ENCODE measurements at places on chromosomes 4 and X.

DNA sequence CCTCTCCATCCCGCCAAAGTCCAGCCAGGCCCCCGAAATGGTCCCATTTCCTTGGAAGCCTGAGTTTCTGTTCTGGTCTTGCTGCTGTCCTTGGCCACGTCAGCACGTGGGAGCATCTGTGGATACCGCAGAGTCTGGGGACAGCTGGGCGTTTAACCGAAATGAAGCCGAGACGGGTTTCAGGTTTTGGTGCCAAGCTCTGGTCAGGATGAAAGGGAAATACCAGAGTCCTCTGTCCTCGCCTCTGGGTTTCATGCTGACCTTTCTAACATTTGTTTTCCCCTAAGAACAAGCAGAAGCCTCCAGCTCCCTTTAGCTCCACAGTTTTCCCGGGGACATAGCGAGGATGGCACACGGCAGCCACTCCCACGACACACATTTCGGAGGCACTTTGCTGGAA lies 19.7 kb downstream of the SHOX start:
- no peak for DNase-seq

DNA sequence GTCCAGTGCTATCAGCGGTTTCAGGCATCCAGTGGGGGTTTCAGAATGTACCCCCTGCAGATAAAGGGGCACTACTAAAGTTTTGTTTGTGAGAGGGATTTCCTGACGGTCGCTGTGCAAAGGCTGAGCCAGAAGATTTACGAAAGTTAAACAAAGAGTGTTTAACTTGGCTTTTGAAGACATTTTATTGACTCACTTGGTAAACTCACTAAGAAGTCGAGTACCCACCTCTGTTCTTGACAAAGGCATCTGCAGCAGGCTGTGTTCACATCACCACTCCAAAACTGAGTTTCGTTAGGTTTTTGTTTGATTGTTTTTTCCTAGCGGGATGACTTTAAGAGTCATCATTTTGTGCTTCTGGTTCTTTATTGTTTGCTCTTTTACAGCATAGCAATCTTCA lies 143.9 kb upstream of the TBL1X start:
- peak; percentile 87 for DNase-seq

DNA sequence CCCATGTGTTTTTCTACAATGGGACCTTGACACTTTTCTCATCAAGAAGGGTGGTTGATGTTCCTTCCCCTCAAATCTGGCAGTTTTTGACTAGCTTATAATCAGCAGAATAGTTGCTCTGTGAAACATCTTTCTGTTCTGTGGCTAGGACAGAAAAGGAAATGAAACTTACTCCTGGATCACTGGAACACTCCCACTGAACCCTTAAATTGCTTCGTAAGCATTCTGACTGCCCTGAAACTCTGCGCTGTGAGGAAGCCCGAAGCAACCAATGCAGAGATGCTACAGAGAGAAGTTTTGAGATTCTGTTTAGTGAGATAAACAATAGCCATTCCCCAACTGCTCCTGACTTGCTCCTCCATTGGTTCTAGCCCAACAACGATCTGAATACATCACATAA lies 602.2 kb downstream of the CENPC start:
- no peak for DNase-seq

GRCh38 chr4:60019180-60019579 lies 1180.9 kb upstream of the ADGRL3 start:
- DNase-seq: no peak

- no peak for DNase-seq
Observed at GRCh38 chrX:47797084-47797483, 39.6 kb upstream of the ZNF81 start.

- peak; percentile 9 for DNase-seq
Observed at GRCh38 chrX:70479247-70479921, 34.7 kb downstream of the DLG3 start.

- no peak for DNase-seq
Observed at GRCh38 chr4:951186-951585, 18.9 kb downstream of the TMEM175 start.

GRCh38 chrX:153628129-153628528 lies 18.9 kb upstream of the DUSP9 start:
- no peak for DNase-seq

GRCh38 chrX:109840585-109840984 lies 107.5 kb upstream of the ACSL4 start:
- peak; percentile 69 for DNase-seq

DNA sequence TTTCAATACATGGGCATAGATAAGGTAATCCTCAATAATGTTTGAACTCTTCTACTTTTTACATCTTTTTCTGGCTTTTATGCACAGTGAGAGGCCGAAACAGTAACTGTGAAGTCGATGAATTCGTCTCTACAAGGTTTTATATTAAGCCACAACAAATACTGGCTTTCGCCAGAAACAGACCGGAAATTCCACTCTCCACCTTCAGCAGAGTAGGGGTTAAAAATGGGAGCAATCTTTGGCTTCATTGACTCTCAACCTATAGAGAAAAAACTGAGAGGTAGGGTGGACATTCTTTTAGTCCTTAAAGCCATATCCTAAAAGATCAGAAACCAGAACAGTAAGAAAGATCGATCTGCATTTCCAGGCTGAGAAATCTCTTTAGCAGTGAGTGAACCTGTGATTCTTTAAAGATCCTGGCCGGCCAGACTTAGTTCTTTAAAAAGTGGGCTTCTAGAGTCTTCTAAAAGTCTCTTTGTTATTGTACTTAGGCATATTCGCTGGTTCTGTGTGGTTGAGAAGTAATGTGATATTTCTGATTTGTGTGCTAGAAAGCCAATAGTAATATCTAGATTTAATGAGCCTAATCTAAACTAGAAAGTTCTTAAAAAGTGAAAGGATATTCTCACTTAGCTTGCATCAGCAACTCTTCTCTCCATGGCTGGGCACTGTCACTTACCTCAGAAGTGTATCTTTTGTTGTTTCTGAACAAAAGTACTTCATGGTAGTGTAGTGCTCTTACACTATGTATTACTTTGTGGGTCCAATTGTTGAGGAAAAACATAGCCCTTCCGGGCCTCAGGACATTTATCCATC lies 2.0 kb downstream of the HSPA4L start:
- DNase-seq: no peak

DNA sequence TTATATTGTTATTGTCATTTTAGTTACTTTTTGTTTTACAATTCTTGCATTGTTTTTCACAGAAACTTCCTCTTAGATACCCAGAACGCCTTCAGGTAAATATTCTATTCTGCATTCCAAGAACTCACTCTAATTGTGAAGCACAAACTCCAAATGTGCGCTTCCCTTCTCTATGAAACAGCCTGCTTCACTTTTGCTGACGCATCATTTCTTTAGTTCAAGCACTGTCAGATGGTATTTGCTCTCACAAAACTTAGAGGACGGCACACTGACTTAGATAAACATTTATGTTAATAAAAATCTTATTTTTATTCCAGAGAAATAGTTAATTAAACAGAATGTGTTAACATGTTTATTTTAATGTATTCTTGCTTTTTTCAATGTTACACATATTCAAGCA lies 3.3 kb downstream of the CSN1S1 start:
- DNase-seq: no peak

DNA sequence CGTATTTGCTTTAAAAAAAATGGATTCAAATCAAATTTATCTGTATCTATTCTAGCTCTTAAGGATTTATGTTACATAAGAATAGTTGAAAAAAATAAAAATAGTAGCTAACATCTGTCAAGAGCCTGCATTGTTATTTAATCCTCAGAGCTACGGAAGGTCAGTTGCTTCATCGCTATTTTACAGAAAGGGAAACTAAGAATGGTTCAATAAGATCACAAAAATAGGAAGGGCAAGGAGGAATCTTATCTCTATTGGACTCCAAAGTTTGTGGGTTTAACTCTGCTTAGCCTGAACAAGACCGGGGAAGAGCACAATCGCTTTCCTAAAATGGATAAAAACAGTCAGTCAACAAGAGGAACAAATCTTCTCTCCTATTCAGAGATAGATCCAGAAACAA lies 270.2 kb upstream of the SMIM31 start:
- no peak for DNase-seq

Data from A549 (cell line).